ENCODE measurements at places on chromosomes 1 and 21.

DNA sequence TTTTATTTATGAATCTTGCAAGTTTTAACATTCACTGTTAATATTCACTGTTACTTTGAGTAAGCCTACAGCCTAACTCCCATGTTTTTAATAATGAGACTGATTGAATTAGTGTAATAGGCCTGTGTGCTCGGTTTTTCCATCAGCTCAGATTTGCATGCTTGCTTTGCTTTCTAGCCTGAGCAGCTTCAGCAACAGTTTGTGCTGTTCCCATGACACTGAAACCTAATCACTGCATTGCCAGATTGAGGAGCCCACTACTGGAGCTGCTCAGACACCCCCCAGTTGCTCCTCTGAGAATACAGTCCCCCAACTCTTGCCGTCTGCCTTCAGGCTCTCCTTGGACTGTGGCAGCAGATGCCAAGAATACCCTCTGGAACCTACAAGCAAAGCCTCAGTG is 695.4 kb downstream of the BRINP3 start:
- DNase-seq = no peak

GRCh38 chr1:44222397-44223186 is 9.3 kb downstream of the DMAP1 start:
- DNase-seq = no peak

- DNase-seq = no peak
Measured at GRCh38 chr1:212218911-212219310, 66.3 kb upstream of the PPP2R5A start.

DNA sequence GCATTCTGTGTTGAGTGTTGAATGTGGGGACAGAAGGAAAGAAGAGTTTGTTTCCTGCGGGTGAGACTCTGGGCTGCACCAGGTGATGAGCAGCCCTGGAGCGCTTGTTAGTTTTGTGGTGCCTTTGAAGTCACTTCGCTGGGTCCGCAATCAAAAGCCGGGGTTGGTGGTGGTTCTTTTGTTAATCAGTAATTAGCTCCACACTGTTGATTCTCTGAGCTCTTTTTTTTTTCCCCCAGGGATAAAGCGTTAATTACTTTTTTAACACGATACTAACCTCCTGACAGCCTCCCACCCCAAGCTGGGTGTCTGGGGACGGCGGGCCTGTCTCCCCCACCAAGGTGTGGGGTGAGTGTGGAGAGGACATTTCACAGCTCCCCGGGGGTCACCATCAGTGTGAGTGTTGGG is 56.6 kb downstream of the AGPAT3 start:
- DNase-seq = no peak

Measured in midbrain (tissue), 1 donor.